GM23248 (cell line): ENCODE measurements at places on chromosomes 3 and 15. TPM values are rescaled to one million over a fixed set of nuclear protein-coding genes. Genes with fewer than 3 reads are reported as not detected.

Gene ADGRG7
- not detected in 2 replicates for polyA plus RNA-seq

Gene FGF12
- not detected in 2 replicates for polyA plus RNA-seq

Gene AGBL1
- polyA plus RNA-seq, result not detected in 2 replicates

Gene TUSC7
- polyA plus RNA-seq, result 0.21 TPM in 1 of 2 replicates, not detected in the other

Gene CLEC3B
- polyA plus RNA-seq, result 48.8 and 49.5 TPM in 2 replicates

Gene NR2F2
- 23.8 and 25.1 TPM in 2 replicates for polyA plus RNA-seq
